ENCODE measurements at places on chromosomes 3 and 15.

DNA sequence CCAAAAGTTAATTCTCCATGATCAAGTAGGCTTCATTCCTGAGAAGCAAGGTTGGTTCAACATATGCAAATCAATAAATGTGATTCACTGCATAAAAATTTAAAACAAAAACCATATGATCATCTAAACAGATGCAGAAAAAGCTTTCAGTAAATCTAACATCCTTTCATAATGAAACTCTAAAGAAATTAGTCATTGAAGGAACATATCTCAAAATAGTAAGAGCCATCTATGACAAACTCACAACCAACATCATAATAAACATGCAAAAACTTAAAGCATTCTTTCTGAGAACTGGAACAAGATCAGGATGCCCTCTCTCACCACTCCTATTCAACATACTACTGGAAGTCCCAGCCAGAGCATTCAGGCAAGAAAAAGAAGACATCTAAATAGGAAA is 254.1 kb downstream of the AGBL1 start:
- DNase-seq: no peak

DNA sequence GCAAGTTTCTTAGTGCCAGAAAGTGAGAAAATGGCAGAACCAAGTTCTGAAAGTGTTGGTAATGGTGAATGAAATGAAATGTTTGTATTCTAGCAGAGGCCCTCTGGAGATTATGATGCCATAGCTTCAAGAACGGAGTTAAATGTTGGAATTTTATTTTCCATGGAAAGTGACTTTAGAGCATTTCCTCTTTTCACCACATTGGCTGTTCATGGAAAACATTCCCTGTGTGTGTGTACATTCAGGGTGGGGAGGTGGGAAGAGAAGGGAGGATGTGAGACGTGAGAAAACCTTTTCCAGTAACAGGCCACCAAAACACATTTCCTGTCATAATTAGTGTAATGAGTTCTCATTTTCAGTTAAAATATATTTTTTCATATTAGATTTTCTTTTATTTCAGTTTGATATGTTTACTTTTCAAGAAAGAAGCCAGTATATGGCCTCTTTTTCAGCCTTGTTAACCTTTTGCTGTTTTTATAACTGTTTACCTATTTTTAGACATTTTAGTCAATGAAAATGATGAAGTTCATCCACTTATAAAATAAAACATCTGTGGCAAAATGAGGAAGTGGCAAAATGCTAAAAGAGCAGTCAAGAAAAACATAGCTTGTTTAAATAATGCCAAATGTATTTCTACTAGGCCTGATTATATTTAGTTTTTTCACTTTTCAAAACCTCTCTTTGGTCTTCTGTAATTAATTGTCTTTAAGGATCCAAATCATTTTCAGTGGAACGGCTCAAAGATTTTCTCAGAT is 21.6 kb downstream of the SAMMSON start:
- no peak for DNase-seq

DNA sequence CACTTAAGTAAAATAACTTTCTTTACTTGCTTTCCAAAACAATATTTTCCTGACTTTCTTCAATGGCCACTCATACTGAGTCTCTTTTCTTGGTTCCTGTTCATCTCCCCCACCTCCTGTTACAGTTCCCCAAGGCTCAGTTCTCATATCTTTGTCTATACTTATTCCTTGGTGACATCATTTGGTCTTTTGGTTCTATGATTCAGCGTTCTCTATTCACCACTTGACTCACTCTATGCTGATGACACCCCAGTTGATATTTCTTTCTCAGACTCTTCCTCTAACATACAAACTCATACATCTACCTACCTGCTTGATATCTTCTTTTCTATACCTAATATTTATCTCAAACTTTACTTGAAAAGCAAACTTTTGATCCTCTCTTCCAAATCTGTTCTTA is 85.0 kb upstream of the P3H2 start:
- DNase-seq: peak; percentile 60

- DNase-seq: no peak
Observed at GRCh38 chr15:71114066-71114680, 1.1 kb upstream of the THSD4 start.

- no peak for DNase-seq
Observed at GRCh38 chr3:13335059-13335458, 85.1 kb downstream of the NUP210 start.

DNA sequence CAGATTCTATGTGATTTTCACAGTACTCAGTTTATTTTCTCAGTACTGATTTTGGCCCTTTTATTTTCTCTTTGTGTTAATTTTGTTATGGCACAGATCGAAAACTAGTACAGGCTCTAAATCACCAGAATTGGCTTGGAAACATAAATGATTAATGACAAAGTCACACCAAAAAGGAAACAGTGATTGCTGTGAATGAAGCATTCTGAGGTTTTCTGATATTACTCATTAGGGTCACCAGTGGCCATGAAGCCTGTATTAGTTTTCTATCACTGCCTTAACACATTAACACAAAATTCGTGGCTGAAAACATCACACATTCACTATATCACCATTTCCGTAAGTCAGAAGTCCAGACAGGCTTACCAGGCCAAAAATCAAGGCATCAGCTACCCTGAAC is 343.0 kb upstream of the THRB start:
- DNase-seq: no peak

- no peak for DNase-seq
Observed at GRCh38 chr3:123388811-123389627, 59.9 kb downstream of the ADCY5 start.

DNA sequence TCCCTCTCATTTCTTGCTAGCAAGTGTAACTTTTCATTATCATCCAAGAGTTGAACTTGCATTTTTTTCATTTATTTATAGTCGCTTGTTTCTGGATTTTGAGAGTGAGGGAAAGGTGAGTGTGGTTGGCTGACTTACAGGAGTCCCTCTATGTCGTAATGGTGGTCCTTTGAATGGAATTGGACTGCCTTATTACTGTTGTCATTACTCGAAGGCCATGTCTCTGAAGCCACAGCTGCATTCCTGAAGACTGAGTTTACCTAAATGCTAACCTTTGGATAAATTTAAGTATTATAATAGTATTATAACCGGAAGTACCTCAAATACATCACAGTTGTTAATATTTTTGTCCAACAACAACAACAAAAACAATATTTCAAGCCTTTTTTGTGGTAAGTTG is 488.9 kb downstream of the GABRG3 start:
- no peak for DNase-seq

DNA sequence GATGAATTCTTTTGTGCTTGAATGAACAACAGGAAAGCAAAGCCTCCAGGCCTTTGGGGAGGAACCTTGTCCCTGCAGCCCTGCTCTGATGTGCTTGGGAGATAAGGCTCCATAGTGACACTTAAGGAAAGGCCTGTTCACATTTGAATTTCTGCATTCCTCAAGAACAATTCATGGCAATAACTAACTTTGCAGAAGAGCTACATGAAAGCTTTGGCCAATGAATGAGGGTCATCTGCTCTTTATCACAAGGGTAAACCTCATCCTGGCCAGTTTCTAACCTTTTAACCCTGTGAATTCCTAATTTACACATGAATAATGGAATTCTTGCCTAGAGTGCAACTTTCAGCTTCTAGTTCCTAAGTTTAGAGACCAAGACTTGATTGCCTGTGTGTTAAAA is 5.6 kb downstream of the PRTG start:
- no peak for DNase-seq

GRCh38 chr15:32722136-32722535 is 4.3 kb downstream of the GREM1 start:
- no peak for DNase-seq

DNA sequence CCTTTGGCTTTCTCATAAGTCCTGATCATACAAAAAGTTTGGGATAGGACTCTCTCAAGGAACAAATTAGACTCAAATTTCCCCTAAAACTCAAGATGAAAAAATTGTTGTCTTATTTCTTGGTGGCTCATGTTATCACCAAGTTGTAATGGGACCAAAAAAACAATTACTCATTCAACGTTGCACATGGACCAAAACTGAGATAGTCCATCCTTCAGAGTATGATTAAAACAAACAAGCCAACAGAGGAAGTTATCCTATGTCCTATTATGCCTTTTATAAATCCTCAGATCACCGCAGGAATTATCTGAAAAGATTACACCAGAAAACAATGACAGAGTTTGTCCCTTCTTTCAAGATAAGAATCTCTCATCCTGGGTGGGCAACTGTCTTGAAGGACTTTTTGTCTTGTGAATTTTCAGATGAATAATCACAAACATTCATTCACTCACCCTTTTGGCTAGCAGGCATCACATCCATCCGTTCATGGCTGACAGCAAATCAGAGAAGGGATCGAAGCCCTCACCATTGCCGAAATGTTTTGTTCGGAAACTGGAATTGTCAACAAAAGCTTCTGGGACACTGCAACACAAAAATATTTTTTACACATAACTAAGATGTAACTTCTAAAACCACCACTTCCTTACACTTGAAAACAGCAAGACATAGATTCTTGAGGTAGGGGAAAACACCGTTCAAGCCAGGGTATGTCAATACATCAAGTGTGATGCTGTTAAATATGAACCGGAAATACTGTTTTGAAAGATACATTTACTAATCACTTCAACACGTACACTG is 90.4 kb downstream of the FOXP1 start:
- no peak for DNase-seq

DNA sequence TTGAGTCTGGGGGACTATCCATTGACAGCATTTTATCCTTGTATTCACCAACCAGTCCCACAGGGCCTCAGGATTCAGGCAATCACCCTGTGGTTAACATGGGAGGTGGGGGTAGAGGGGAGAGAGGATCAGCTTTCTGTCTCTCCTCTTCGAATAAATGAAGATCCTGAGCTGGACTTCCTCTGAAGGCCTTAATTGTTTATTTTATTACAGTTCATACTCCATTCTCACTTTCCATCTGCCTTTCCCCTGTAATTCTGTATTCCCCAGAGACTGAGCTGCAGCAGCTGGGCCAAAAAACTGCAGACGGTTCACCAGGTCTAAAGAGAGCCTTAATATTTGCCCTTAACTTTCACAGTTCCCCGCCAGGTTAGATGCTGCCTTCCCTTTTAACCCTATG is 11.9 kb downstream of the TAGLN3 start:
- no peak for DNase-seq

Data from skeletal muscle cell (primary cell).